ENCODE measurements at places on chromosomes 3 and 15. TPM values are rescaled to one million over a fixed set of nuclear protein-coding genes. Genes with fewer than 3 reads are reported as not detected.

DNA sequence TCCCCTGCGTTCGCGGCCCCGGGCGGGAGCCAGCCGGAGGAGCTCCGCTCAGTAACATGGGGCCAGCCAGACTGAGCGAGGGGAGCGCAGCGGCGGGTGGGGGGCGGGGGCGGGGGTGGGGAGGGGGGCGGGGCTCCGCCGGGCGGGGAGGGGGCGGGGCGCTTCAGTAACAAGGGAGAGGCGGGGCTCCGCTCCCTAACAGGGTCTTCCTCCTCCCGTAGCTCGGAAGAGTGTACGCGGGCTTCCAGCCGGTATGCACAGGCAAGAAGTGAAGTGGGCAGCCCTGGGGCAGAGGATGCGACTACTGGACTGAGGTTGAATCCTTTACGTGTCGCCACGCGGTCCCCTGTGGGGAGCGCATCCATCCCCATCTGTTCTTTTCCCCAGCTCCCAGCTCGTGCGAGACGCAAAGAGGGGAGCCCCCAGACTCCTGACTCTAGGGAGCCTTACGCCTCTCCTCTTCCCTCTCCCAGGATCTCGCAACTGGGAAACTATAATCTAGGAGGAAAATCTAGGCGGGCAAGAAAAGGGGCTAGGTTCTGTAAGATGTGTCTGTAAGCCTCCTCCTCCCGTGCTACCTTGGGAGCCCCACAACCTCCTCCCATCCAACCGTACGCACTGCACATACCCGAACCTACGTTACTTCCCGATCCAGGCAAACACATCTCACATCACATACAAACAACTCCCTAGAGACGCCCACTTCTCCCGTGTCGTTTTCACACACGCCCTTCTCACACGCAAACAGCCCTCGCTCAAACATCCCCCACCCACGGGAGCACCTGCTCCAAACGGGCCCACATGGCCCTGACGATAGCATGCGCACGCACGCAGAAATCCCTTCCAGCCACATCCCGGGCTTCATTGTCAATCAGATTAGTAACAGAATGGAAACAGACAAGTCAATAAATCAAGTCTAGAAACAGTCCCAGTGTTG lies at the start of gene SHF:
SHF (minus strand) TSS at position 73 of the 937 bp plus-strand sequence; CDS start at position 58, 15 bp downstream.
- peak; percentile 93 for DNase-seq

DNA sequence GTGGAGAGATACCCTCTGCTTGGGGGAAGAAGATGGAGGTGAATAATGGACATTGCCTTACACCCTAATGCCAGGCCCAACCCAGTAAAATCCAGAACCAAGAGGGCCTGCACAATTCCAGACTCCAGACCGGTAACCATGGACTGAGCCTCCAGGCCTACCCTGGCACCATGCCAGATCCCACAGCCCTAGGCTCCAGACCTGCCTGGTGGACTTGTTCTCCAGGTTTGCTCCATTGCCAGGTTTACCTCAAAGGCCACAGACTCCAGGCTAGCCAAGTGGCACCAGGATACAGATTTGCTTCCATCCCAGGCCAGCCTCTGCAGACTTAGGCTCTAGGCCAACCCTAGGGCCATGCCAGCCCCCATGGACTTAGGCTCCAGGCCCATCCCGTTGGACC lies 14.0 kb downstream of the PLCH1 start:
- no peak for DNase-seq

GRCh38 chr15:74170875-74171578 lies 2.5 kb upstream of the ISLR start:
- DNase-seq, result no peak

GRCh38 chr3:159593927-159594605 lies 394.6 kb upstream of the IL12A start:
- no peak for DNase-seq

GRCh38 chr3:17972476-17972875 lies 230.0 kb upstream of the TBC1D5 start:
- DNase-seq, result no peak

- DNase-seq, result no peak
Observed at GRCh38 chr15:24916305-24917009, 38.3 kb upstream of the SNRPN start.

DNA sequence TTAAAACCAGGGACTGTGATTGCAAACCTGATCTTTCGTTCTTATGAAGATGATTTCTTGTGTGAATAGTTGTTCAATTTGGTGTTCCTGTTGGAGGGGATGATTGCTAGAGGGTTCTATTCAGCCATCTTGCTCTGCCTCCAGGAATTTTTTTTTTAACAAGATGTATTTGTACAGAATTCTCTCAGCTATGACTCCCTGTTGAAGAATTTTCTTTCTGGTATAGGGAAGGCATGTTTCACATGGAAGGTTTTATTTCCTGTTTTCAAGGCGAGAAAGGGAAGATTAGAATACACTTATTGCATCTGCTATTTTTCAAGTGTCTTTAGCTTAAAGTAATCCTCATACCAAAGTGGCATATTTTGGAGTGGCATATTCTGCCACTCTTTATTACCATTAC lies 5.6 kb upstream of the LRRC34 start:
- DNase-seq, result no peak

DNA sequence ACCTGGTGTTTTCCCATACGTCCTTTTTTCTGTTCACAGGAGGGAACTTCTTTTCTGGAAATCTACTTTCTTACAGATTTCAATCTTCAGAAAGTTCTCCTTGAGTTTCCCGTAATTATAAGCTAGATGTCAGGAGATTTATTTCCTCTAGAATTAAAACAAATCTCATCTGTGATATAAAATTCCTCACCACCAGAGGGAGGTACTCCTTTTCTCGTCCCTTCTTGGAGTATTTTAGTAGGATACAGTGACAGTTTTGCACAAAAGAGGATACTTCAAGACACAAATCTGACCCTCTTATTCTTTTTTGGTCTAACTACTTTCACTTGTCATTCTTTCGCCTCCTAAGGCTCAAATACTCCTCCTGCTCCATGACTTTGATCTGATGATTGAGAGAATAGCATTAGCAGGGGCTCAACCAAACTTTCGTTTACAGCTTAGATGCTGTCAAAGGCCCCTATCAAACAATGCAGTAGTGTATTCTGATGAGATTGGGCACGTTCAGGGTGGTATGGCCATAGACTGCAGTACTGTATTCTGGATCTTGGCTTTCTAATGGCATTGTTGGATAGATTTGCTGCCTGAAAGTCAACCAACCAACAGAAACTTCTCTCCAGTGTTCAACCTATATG lies 38.0 kb downstream of the TMEM41A start:
- DNase-seq, result no peak

- DNase-seq, result peak; percentile 72
Observed at GRCh38 chr3:131082871-131083863, 56.5 kb downstream of the NEK11 start.

DNA sequence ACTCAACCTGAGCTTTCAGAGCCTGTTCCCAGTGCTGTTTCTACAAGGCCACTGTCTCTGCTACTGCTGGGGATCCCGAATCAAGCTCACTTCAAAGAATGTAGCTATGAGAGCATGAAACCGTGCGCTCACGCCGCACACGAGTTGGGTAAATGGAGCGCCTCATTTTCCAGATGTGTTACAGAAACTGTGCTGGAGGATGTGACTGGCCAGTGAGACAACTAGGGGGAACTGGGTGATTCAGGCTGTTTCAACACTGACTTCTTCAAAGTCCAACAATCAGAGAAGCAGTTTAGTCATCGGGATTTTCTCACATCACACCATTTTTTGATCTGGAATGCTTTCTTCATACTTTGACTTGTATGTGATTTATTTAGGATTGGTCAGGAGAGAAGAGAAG lies 3.5 kb downstream of the ZNF710 start:
- no peak for DNase-seq

DNA sequence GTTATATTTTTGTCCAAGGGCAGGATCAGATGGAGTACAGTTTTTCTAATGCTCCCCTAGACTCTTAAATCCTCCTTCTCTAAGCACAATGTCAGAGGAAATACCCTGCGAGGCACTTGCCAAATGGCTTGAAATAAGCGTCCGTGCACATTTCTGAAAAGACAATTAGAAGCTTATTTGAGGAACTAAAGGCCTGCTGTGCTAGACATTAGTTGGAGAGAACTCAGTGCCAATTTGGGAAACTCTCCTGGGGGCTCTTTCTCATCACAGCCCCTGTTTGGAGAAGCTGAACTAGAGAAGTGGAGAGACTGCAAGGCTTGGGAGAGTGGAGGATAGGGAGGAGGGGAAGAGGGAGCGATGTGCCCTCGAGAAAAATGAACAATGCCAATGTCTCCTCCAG lies 247.6 kb upstream of the C2CD4B start:
- no peak for DNase-seq

GRCh38 chr3:133295199-133295901 lies 104.5 kb upstream of the BFSP2 start:
- no peak for DNase-seq

- DNase-seq, result no peak
Observed at GRCh38 chr3:156477323-156477722, 77.6 kb downstream of the SSR3 start.

GRCh38 chr15:27889258-27889657 lies 209.9 kb downstream of the OCA2 start:
- DNase-seq, result no peak

DNA sequence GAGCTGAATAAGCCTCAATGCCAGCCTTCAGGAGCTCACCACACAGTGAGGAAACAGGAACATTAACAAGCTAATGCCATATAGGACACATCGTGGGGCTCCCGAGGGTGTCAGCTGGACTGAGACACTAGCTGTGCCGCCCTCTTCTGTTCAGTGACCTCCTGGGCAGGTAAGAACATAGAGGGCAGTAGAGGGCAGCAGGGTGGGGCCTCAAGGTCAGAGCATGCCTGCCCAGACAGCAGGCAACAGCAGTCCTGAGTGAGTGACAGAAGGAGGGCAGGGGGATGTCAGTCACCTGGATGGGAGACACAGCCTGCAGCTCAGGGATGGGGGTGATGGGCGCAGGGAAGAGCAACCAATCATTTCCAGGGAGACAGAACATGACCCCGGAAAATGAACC lies 15.5 kb downstream of the NTRK3 start:
- DNase-seq, result no peak

DNA sequence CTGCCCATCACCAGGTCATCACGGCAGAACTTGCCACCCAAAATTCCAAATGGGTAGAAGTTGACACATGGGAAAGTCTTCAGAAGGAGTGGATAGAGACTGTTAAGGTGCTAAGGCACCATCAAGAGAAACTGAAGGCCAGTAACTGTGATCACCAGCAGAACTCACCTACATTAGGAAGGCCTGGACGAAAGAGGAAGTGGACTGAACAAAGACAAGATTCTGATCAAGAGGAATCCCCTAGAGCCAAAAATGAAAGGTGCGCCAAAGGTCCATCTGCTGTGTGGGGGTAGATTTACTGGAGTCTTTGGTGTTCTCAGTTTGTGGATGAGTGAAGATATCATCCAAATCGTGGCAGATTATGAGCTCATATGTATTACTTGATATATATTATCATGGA lies 46.3 kb upstream of the P3H2 start:
- DNase-seq, result no peak

- DNase-seq, result no peak
Observed at GRCh38 chr15:72141171-72142084, 23.2 kb downstream of the SENP8 start.

- DNase-seq, result no peak
Observed at GRCh38 chr3:169213956-169214355, 449.6 kb downstream of the MECOM start.

DNA sequence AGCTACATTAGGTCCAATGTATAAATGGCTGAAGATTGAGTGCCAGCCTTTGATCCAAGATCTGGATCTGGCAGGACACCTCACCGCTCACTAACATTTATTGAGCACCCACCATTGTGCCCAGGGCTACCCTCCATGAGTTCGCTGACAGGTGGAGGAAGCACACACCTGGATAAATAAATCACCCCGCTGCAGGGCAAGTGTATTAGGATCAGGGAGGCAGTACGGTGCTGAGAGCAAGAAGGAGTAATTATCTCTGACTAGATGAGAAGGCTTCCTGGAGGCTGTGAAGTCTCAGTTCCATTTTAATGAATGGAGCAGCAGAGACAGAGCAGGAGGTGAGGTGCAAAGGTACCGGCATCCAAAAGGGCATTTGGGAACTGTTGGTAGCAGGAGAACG lies 104.1 kb downstream of the LIPC start:
- no peak for DNase-seq

GRCh38 chr15:45148076-45149059 lies 18.6 kb downstream of the DUOX1 start:
- DNase-seq, result no peak

DNA sequence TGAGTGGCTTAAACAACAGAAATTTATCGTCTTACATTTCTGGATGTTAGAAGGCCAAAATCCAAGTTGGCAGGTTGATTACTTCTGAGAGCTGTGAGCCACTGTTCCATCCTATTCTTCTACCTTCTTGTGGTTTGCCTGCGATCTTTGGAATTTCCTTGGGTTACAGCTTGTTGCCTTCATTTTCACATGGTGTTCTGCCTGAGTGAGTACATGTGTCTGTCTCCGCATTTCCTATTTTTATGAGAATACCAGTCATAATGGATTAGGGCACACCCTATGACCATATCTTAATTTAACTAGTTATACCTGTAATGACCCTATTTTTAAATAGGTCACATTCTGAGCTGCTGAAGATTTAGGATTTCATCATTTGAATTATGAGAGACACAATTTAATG lies 294.3 kb downstream of the CNTN4 start:
- peak; percentile 12 for DNase-seq

DNA sequence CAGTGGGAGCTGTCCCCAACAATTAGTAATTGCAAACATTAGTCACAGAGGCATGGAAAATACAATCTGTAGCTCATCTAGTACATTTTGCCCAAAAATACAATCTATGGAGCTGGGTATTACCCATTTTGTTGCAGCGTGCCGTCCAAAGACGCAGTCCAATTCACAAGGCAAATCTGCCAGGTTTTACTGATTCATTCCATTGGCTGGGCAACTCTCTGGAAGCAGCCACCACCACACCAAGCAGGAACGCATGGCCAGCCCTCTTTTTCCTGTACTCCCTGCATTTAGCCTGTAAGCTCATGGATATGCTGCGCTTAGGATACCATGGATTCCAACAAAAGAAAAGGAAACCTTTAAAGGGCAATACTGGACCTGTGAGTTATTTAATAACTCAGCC lies 60.5 kb upstream of the ARRDC4 start:
- DNase-seq, result no peak

- no peak for DNase-seq
Observed at GRCh38 chr3:45518376-45519135, 76.0 kb upstream of the LIMD1 start.

- DNase-seq, result no peak
Observed at GRCh38 chr15:76349301-76350070, 12.9 kb downstream of the ISL2 start.

- DNase-seq, result no peak
Observed at GRCh38 chr3:170322566-170323269, 34.8 kb upstream of the SKIL start.

- no peak for DNase-seq
Observed at GRCh38 chr3:101243285-101244211, 76.8 kb downstream of the IMPG2 start.

The RARRES1 gene
- 36.5 TPM for total RNA-seq

The ITIH4 gene
- total RNA-seq, result 8.0 TPM

The ZNF502 gene
- 11.6 TPM for total RNA-seq

The SLC9A9 gene
- total RNA-seq, result 14.4 TPM

The P2RY1 gene
- total RNA-seq, result 32.8 TPM

The COL8A1 gene
- total RNA-seq, result 1.1 TPM

The LYSMD4 gene
- total RNA-seq, result 16.7 TPM

The GOLGA6L7 gene
- total RNA-seq, result not detected

The GMNC gene
- 0.82 TPM for total RNA-seq

The DUOX1 gene
- 0.27 TPM for total RNA-seq

The TMEM89 gene
- not detected for total RNA-seq

The TNFSF10 gene
- total RNA-seq, result 2.0 TPM
